ENCODE measurements at places on chromosomes 7 and 10.

GRCh38 chr10:58573144-58573543, 60.5 kb downstream of the BICC1 start:
- DNase-seq = no peak

- DNase-seq = no peak
These were observed 758 bp downstream of the DPCD start for GRCh38 chr10:101588879-101589278.

DNA sequence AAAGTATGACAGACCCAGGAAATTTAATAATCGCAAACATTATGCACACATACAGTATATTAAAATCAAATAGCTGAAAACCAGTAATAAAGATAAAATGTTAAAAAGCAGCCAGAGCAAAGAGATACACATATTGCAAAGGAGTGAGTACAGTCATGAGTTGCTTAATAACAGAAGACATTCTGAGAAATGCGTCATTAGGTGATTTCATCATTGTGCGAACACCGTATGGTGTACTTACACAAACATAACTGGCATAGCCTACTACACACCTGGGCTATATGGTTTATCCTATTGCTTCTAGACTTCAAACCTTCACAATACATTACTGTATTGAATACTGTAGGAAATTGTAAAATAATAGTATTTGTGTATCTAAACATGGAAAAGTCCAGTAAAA, 367.6 kb downstream of the NXPH1 start:
- no peak for DNase-seq

- no peak for DNase-seq
These were observed 104.7 kb upstream of the PCDH15 start for GRCh38 chr10:54905578-54906192.

GRCh38 chr7:81929386-81929785, 159.5 kb upstream of the HGF start:
- DNase-seq = no peak

DNA sequence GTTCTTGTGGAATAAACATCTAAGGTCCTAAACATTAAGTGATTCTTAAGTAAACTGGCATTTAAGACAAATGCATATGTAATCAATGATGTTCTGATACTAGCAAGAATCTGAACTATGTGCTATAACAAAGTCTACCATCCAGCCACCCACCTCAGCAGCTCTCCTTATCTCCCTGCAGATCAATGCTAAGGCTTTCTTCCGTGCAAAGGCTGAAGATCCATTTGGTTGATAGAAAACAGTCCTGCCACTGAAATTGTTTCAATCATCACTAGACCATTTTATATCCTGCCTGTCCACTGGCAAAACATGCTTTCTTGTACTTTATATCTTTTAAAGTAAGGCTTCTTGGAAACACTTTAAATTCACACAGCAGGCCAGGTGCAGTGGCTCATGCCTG, 6.3 kb upstream of the SMKR1 start:
- no peak for DNase-seq
